HL-60 (cell line): ENCODE measurements at places on chromosomes 2 and 18.

- DNase-seq = no peak
These were observed 73.1 kb downstream of the RTP5 start for GRCh38 chr2:241942416-241943208.

GRCh38 chr18:62634458-62634857 is 80.9 kb upstream of the PHLPP1 start:
- no peak for DNase-seq

DNA sequence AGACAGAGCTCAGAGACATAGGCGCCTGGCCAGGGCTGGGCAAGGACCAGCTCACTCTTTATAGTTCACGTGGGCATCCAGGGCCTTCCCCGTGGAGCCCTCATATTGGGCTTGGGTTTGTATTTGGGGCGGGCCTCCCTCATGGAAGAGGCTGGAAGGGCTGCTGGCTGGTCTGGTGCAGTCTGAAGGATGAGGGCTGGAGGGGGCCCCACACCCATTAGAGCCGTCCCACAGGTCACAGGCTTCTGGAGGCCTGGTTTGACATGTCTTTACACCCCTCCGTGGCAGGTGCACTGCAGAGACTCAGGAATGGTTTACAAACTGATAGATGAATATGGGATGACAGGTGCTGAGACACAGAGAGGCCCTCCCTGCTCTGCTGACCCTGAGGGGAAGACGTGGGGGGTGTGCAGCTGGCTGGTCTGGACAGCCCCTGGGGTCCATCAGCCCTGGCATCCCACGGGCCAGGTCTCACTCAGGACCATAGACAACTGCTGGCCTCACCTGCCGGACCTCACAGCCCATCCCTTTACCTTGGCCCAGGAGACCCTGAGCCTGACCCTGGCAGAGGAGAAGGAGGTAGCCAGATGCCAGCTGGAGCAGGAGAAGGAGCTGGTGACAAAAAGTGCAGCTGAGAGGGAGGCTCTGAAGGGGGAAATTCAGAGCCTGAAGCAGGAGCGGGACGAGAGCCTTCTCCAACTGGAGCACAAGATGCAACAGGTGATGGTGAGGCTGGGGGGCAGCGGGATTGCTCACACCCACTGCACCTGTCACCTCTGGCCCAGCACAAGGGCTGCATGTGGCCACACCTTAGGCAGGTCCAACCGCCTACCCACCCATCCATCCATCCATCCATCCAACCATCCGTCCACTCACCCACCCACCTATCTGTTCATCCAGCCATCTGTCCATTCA is 43.9 kb downstream of the CROCC2 start:
- DNase-seq = no peak

- DNase-seq = no peak
These were observed 60.2 kb downstream of the RALBP1 start for GRCh38 chr18:9535430-9535991.

- no peak for DNase-seq
These were observed 29.3 kb upstream of the HS6ST1 start for GRCh38 chr2:128347701-128348539.

GRCh38 chr2:75071766-75072165 is 113.3 kb downstream of the POLE4 start:
- no peak for DNase-seq

GRCh38 chr2:169110419-169110818 is 41.1 kb downstream of the DHRS9 start:
- no peak for DNase-seq
